ENCODE measurements at places on chromosomes 2 and 18.

GRCh38 chr2:64939332-64939917 lies 49.8 kb upstream of the SLC1A4 start:
- DNase-seq, result no peak

- DNase-seq, result no peak
These were observed 111.8 kb upstream of the PPP1CB start for GRCh38 chr2:28639836-28640235.

DNA sequence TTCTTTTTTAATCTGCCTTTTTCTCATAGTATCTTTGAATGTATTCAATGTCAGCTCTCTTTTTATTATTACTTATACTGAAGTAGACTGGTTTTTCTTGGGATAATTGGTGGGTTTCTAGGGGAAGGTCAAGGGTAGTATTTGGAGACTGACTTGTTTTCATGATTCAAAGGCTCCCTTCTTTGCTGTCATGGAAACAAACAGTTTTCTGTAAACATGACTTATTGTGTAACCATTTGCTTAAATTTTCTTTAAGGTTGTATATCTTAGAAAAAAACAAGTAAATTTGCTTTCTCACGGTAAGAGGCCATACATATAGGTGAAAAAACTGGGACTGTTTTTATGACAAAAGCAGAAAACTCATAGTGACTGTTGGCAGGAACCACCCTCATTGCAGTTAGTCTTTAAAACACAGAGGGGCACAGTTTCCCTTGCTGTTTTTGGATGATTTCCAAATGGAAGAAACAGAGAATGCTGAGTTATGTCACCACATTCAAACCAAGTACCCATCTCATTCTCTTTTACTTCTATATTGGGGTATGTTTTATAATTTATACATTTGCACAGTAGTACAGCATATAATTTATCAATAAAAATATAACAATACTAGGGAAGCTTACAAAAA lies 5.8 kb upstream of the RDH14 start:
- no peak for DNase-seq

- no peak for DNase-seq
These were observed 63.2 kb upstream of the MAPRE2 start for GRCh38 chr18:34977838-34978532.

DNA sequence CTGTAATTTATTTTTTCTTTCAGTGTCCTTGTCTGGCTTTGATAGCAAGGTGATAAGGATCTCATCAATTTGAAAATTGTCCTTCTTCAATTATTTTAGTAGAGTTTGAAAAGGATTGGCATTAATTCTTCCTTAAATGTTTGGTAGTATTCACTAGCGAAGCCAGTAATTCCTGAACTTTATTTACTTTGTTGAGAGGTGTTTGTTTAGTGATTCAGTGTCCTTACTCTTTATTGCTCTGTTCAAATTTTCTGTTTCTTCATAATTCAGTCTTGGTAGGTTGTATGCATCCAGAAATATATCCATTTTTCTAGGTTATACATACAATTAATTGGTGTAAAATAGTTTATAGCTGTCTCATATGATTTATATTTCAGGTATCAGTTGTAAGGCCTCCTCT lies 676.7 kb upstream of the POU3F3 start:
- DNase-seq, result no peak

DNA sequence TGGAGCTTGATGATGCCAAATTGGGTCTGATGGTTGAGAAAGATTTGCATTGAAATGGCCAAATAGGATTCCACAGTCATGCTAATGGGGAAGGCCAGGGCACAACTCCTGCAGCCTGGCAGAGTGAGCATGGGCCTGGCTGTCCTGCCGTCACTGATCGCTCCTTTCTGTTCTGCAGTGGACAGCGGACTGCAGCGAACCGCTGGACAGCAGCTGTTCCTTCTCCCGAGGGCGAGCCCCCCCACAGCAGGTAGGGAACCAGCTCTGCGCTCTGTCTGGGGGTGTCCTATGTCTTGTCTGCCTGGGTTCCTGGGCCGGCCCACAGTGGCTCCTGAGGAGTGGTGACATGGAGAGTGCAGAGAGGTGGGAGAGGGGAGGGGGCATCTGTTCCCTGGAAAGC lies 97.6 kb downstream of the CTIF start:
- no peak for DNase-seq

DNA sequence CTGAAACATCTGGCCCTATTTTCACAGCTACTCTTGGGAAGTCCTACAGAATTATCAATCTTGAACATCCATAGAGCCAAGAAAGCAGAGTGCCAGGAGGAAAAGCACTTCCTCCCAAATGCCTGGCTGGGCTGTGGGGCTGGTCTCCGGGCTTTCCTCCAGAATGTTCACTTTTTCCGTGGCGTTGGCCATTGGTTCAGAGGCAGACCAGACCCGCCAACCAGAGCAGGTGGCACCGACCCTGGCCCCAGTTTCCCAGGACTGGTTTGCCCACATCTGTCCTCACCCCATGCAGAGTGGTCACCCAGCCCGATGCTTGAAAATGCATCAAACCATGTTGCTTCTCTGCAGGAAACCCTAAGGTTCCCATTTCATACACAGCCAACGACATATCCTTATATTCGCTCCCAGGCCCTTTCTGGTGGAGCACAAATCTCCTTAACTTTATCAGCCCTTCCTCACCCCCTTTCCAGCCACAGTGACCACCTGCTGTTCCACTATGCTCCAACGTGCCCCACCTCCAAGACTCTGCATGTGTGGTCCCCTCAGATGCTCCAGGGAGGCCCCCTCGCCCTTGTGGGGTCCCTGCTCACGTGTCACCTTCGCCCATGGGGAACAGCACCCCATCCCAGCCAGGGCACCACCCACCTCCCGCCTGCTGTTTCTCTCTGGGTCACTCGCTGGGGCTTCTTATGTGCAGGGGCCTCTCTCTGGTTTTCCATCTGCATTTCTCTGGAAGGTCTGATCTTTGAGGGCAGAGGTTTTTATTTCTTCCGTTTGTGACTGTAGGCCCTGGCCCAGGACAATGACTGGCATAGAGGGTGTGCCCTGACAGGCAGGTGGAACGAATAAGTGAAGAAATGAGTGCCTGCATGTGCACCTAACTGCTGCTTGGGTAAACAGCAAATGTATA lies 92.9 kb downstream of the PXDN start:
- no peak for DNase-seq

DNA sequence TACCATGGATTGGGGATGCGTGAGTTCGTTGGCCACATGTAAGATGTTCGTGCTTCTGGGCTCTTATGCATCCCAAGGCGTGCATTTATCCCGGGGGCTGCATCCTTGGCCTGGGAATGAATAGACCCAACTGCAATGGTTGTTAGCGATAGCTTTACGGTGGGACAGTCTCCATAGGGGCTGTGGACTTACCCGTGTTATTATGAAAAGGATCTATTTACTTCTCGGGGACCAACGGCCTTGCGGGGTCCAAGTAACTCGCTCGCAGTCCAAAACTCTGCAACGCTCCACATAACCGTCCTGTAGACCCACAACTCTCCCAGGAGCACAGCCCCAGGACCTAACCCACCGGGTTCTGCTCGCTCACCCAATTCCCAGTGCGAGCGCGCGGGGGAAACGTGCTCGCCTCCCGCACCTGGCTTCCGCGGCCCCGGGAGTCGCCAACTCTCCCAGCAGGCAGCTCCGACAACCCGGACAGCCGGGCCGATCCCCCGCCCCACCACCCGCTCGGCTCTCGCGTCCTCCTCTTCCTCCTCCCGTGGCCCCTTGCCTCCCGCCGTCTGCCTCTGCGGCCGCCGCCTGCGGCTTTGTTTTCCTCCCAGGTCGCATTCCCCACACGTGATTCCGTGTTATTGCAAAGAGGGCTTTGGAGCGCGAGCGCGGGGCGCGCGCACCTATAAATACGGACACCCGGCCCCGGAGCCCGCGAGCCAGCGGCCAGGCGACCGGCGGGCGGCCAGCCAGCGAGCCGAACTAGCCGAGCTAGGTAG lies at the start of gene CABLES1:
TSS of gene CABLES1 (plus strand) at position 706 of the 770 bp plus-strand sequence. CDS start 278 bp downstream, outside the sequence.
- DNase-seq, result no peak

DNA sequence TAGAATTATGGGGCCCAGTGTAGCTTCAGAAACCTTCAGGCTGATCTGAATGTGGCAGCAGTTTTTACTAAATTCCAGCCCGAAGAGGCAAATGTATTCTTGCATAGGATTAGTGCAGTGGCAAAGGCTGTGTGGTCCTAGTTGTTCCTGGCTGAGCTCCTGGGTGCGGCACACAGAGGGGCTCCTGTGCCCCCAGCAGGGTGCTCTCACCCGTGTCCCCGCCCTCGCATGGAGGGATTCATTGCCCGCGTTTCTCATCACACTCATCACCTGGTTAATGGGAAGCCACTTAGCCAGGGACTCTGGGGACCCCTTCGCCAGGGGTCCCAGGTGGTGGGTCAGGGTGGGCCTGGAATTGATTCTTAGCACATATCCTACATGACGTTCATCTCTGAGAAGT lies 3.9 kb downstream of the KCNG2 start:
- DNase-seq, result no peak

Measured in SIG-M5 (cell line).